ENCODE measurements at places on chromosomes 2 and 18.

GRCh38 chr2:42835577-42836371 is 43.4 kb upstream of the HAAO start:
- DNase-seq = no peak

GRCh38 chr18:13328213-13328612 is 109.7 kb downstream of the LDLRAD4 start:
- DNase-seq = no peak

- no peak for DNase-seq
Measured at GRCh38 chr18:29041976-29042375, 865.0 kb upstream of the CDH2 start.

DNA sequence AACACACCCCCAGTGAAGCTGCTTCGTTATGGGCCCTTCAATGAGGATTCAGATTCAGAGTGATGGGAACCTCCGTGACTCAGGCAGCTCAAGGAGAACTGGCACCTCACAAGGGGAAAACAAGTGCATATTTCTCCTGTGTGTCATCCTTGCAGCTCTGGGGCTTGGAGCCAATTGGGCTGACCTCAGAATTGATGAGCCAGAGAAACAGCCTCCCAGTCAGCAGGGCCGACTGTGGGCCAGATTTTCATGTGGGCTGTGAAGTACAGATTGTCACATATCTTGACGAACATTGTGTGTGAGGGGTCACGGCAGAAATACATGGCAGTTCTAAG is 189.6 kb upstream of the SP5 start:
- no peak for DNase-seq

GRCh38 chr2:42360493-42360889 is 526 bp downstream of the COX7A2L start:
- DNase-seq = no peak

GRCh38 chr18:805008-805754 is 6.9 kb downstream of the YES1 start:
- no peak for DNase-seq

- DNase-seq = no peak
Measured at GRCh38 chr2:209872675-209873074, 101.0 kb downstream of the UNC80 start.

DNA sequence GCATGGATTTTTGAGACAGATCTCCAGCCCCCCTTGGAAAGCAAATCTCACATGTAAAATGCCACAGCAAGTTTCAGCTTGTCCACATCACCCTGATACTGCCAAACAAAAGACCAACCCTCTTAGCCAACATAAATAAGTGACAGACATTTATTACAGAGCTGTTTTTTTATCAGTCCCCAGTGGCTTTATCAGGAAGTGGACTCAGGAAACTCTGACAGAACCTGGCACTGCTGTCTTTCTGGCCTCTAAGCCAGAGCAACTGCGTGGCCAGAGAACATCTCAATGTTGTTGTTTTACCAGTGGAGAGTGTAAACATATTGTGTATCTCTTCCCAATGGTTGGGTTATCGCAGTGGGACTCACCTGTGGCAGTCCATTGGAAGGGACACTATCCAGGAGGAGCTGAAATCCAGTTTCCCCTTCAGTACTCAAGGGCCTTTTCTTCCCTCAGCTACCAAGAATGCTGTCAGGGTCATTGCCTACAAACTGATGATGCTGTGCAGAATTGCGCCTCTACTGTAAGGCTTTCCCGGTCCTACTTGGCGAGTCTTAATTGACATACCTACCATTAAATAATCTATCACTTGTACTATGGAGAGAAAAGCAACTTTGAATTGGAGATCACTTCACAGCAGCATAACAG is 22.0 kb downstream of the SLC14A1 start:
- no peak for DNase-seq

- no peak for DNase-seq
Measured at GRCh38 chr2:164984428-164984827, 29.1 kb upstream of the SLC38A11 start.

- no peak for DNase-seq
Measured at GRCh38 chr2:6564326-6564725, 301.4 kb downstream of the CMPK2 start.

DNA sequence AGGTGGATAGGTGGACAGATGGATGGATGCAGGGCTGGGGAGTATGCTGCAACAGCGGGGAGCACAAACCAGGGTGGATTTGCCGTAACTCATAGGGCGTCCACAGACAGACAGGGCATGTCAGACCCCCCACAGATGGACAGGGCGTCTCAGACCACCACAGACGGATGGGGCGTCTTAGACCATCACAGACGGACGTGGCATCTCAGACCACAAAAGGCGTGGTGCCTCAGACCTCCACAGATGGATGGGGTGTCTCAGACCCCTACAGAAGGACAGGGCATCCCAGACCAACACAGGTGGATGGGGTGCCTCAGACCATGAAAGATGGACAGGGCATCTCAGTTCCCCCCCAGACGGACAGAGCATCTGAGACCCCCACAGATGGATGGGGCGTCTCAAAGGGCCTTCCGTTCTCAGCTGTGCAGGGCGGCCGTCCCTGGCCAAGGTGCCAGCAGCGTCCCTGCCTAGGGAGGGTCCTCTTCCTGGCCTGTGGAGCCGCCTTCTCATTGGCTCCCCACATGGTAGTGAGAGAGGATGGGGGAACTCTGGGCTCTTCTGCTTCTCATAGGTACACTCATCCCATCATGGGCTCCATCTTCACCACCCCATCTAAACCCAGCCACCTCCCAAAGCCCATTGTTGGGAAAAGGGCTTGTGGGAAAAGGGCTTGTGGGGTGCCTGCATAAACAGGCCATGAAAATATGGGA is 2.1 kb downstream of the ANKMY1 start:
- DNase-seq = no peak

GRCh38 chr2:72148003-72148836 is 558 bp upstream of the CYP26B1 start:
- DNase-seq = no peak

- no peak for DNase-seq
Measured at GRCh38 chr2:219631406-219631891, 4.0 kb downstream of the SLC4A3 start.

DNA sequence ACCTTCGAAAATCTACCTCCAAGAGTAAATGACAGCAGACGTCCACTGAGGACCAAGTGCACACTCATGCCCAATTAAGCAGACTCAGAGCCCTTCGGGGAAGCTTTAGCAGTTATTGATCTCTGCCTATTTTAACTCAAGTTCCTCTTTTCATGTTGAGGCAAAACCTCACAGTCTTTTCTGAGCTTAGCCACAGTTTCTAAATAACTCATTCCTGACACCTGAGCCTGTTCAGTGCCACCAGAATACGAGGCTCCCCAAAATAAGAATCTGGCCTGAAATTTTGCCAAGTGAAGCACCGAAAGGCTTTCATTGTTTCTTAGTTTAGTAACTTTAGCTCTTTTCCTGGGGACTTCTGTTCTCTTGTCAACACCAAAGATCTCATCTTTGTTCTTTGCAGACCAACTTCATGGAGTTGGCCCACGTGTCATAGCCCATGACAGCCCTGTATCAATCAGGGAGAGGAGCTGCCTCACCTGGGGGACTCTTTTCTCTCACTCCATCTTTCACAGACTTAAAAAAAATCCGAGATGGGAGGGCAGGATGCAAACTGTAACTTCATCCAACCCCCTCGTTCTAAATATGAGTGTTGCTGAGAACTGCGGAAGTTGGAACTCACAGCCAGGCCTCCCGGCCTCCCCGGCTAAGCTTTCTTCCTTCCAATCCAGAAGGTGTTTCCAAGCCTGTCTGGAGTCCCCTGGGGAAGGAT is 22.2 kb downstream of the INPP5D start:
- DNase-seq = no peak

- no peak for DNase-seq
Measured at GRCh38 chr2:217733461-217733860, 269.3 kb downstream of the TNS1 start.

DNA sequence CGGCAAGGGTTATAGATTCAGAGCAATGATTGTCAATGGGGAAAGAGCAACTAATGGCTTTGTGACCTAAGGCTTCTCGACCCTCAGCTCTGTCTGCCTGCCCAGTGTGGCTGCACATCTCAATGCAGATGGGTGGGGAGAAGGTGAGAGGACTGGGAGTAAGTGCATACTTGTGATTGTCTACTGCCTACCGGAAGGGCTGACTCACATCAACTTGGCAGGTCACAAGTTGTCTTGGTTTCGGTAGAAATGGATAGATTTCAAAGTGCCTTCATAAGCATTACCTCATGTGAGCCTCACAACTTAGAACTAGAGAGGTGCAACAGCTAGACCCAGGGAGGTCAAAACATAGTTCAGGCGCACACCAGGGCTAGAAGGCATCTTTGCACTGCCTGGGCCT is 29.4 kb downstream of the STAT1 start:
- no peak for DNase-seq

GRCh38 chr2:232592772-232593395 is 40.5 kb upstream of the EFHD1 start:
- no peak for DNase-seq

DNA sequence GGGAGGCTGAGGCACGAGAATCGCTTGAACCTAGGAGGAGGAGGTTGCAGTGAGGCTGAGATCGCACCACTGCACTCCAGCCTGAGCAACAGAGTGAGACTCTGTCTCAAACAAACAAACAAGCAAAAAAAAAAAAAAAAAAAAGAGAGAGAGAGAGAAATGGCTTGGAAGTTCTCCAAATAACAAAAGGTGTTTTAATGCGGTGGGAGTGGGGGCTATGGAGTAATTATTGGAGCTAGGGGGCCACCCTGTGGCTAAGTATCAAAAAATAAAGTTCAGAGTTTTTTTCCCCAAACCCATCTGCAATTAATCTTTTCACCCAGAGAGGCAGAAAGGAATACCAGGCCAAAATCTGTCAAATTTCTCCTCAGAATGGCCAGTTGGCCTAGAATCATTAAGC is 23.0 kb upstream of the CEP68 start:
- no peak for DNase-seq

DNA sequence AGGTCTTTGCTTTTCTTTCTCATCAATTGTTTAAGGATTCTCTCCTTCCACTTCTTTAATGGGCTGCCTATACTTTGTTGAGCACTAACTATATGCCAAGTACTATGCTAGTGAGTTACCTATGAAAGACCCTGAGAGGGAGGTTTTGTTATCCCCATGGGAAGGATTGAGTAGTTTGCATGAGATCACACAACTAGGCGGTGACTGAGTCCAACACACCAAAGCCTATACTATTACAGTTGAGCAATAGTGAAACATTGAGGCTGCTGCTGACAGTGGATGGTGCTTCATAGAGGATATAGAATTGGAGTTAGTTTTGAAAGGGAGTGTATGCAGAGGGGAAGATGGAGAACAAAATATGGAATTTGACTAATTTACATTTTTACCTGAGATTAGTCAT is 15.8 kb downstream of the NABP1 start:
- no peak for DNase-seq

GRCh38 chr2:53631313-53632125 is 136.1 kb upstream of the CHAC2 start:
- DNase-seq = no peak

GRCh38 chr2:147368306-147368705 is 476.5 kb upstream of the ACVR2A start:
- DNase-seq = no peak

DNA sequence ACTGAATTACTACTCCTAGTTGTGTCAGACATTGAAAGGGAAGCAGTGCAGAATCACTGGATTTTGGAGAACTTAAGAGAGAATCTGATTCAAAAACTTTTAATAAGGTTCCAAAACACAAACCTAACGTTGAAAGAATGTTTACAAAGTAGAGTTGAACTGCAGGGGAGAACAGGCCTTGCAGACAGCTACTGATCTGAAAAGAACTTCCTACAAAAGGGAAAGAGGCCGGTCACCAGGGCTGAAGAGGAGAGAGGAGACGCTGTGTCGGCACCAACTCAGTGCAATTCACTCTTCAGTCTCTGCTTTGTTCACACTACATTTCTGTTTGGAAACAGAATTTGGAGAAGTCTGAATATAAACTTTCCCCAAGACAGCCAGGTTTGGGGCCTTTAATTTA is 124.0 kb downstream of the GAREM1 start:
- no peak for DNase-seq

- DNase-seq = no peak
Measured at GRCh38 chr18:76275727-76276313, 219.2 kb downstream of the ZNF516 start.

DNA sequence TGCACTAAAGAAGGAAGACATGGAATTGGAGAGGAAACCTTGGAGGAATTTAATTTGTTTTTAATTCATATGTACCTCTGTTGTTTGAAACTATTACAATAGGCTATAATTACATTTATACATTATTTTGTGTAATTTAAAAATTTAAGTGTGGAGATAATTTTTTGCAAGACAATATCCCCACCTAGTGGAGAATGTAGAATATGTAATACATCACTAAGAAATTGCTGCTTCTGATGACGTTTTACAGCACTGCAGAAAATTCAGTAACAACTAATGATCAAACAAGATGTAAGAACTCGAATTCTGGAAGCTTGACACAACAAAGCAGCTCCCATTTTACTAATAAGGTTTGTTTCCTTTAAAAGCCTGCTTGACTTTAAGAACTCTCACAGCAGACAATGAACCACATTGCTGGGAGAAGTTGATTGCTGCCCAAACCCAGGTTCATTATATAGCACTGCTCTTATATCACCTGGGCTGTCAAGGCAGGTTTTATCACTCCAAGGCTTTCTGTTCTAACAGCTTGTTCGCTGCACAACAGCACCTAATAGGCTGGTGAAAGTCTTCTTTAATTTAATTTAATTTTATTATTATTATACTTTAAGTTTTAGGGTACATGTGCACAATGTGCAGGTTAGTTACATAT is 53.4 kb downstream of the THADA start:
- DNase-seq = no peak

- no peak for DNase-seq
Measured at GRCh38 chr2:191976436-191976835, 129.5 kb upstream of the CAVIN2 start.

- DNase-seq = no peak
Measured at GRCh38 chr18:55863876-55864275, 275.9 kb upstream of the TCF4 start.

- DNase-seq = no peak
Measured at GRCh38 chr18:2687390-2688001, 32.0 kb downstream of the SMCHD1 start.

- no peak for DNase-seq
Measured at GRCh38 chr2:149080099-149080498, 41.6 kb downstream of the LYPD6B start.

DNA sequence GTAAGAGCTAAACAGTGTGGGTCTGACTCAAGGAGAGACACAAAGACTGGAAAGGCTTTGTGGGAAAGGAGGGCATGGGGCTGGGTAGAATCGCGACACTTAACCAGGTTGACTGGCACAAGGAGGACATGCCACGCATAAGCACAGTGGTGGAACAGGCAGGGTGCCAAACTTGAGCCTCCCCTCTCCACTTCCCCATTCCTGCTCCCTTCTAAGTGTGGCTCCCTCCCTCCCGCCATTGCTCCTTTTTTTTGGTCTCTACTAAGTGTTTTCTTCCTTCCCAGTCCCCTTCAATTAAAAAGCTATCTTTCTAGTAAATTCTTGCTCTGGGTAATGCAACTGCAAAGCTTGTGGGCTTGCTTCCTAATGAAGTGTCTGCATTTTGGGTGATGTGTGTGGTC is 40.3 kb upstream of the ZFP36L2 start:
- no peak for DNase-seq
